ENCODE measurements at places on chromosomes 12 and 14. TPM values are rescaled to one million over a fixed set of nuclear protein-coding genes. Genes with fewer than 3 reads are reported as not detected.

The SERPINA3 gene
- total RNA-seq = 111 TPM

The AKT1 gene
- 104 TPM for total RNA-seq

The TAS2R7 gene
- total RNA-seq = not detected

The PTPRO gene
- 6.0 TPM for total RNA-seq

The KRT78 gene
- total RNA-seq = not detected

The A2ML1 gene
- total RNA-seq = not detected

The RASSF9 gene
- 7.9 TPM for total RNA-seq

The ATN1 gene
- total RNA-seq = 93.5 TPM

The NCAPD2 gene
- total RNA-seq = 14.3 TPM

The BRMS1L gene
- total RNA-seq = 9.1 TPM

The SLC16A7 gene
- 65.4 TPM for total RNA-seq

The ANO2 gene
- 95.0 TPM for total RNA-seq

The RDH11 gene
- 31.9 TPM for total RNA-seq

The FLRT2 gene
- total RNA-seq = 15.9 TPM

The OR4E2 gene
- not detected for total RNA-seq

The SIX4 gene
- 13.4 TPM for total RNA-seq

The NXPH4 gene
- not detected for total RNA-seq

The SYCP3 gene
- 0.36 TPM for total RNA-seq

Measured in omental fat pad (tissue), 4 donors.